Natural killer cell (primary cell): ENCODE measurements at places on chromosomes 13 and 19. TPM values are rescaled to one million over a fixed set of nuclear protein-coding genes. Genes with fewer than 3 reads are reported as not detected.

- peak; percentile 31 for DNase-seq
- H3K4me1 ChIP-seq, result peaks cover 28% of the 10 kb centered on the region
- no peak within 1 kb of the TSS for H3K27ac ChIP-seq
- no peaks in the 10 kb centered on the region for H3K36me3 ChIP-seq
- peaks cover 53% of the 10 kb centered on the region for H3K27me3 ChIP-seq
These were observed at the start of gene GSX1 for GRCh38 chr13:27792393-27793218. Gene GSX1 (plus strand): TSS chr13:27792483. CDS start chr13:27792691, 208 bp downstream.

The C19orf38 gene
- 9.9 TPM for total RNA-seq

The NCAN gene
- total RNA-seq, result not detected

The FBXO46 gene
- 24.8 TPM for total RNA-seq

GRCh38 chr13:23180711-23181110 is at the start of gene SGCG:
Gene SGCG (plus strand): TSS chr13:23180979. CDS start chr13:23203695, 22,716 bp downstream.
- no peaks in the 10 kb centered on the region for H3K36me3 ChIP-seq
- no peak within 1 kb of the TSS for H3K27ac ChIP-seq
- H3K4me1 ChIP-seq, result no peaks in the 10 kb centered on the region
- DNase-seq, result no peak

The LYL1 gene
- 7.7 TPM for total RNA-seq
